ENCODE measurements at places on chromosomes 4 and X.

DNA sequence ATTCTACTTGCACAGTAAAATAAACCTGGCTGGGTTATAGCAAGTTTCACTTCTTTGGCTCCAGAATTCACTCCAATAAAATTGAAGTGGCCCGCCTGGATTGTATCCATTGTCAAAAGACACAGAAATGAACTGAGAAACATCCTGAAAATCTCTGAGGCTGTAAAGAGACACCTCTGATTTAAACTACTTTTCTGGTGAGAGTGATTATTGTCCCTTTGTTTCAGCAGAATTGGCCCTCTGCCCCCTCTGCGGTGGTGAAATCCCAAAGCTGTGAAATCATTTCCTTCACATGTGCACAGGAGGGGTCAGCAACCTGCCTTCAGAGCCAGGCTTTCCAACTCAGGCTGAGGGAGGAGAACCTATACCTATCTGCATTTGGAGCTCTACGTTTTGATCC, 23.0 kb downstream of the GAB3 start:
- DNase-seq = peak; percentile 77

- no peak for DNase-seq
Observed at GRCh38 chr4:166012129-166013030, 139.3 kb downstream of the TLL1 start.

DNA sequence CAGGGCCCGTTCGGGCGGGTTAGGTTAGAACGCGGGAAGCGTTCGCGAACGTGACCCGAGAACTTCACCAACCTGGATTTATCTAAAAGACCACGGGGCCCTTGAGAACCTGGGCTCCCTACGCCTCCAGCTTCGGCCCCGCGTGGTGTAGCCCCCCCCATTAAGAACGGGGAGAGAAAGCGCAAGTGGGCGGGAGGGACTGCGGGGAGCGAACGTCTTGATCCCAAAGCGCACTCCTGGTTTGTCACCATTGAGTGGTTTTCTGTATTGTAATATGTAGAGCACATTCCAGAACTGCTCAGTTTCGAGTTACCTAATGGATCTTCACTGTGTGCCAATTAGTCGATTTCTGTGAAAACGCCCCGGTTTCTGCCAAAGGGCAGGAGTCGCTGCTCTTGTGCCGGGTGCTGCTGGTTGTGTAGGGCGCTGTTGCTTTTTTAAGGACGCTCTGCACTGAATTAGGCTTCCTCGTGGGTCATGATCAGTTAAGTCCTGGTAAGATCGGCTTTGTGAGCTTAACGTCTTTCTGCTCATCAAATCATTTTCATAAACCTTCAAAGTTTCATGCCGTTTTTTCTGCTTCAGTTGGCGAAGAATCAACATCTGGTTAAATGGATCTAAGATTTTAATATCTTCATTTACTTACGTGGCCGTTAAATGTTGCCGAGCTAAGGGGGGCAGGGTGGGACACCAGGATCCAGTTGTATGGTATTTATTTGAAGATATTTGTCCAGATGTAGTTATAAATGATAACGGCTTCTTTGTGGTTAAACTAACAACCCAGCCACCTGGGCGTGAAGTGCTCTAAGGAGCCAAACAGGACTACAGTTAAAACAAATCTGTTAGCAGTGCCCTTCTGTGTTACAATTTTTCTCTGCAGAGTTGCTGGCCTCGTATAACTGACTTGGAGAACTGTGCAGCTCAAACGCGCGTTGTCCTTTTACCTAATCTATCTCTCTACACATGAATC, 809 bp downstream of the MND1 start:
- DNase-seq = peak; percentile 61

DNA sequence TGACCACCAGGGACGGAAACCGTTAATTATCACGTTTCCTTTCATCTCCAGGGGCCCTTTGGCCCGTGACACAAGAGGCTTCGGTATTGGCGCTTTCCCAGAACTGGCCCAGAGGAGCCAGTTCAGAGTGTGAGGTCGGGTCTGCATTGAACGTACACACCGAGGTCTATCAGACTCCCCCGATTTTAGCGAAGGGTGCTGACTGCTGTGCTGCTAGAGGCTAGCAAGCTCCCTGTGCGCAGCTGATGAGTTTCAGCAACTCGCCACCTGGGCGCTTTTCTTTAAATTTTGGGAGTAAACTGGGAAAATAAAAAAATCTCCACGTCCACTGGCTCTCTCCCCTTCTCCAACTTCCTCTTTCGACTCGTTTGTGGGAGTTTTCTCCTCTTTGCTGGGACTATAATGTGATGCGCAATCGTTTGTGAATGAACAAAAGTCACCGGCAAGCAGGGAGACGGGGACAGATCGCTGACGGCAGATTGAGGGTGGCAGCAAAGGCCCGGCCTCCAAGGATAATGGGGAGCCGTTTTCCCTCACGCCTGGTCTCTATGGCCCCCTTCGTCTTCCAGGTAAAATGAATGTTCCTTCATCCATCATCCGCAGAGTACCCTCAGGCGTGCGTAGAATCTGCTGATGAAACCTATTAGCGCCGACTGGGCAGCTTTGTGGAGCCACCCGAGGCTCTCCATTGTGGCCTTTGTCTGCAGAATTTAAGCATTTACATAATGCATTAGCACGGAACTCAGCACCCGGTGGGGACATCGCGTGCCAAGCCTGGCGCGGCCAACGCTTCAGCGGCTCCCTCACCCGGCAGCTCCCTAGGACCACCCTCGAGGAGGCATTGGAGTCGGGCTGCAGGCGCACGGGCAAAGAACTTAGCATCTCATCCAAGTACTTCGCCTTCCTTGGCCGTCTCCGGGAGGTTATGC, 1.6 kb upstream of the LRAT start:
- peak; percentile 34 for DNase-seq

- DNase-seq = peak; percentile 1
Observed at GRCh38 chr4:133513901-133514300, 364.8 kb downstream of the PCDH10 start.

GRCh38 chr4:184438375-184438774, 36.0 kb downstream of the IRF2 start:
- DNase-seq = no peak

Data from fibroblast of lung (primary cell).